ENCODE measurements at places on chromosomes 7 and 10. TPM values are rescaled to one million over a fixed set of nuclear protein-coding genes. Genes with fewer than 3 reads are reported as not detected.
A peak's percentile ranks its signal among the peaks of the same experiment; 100 is the strongest.

Gene NEUROD6
- total RNA-seq, result not detected

DNA sequence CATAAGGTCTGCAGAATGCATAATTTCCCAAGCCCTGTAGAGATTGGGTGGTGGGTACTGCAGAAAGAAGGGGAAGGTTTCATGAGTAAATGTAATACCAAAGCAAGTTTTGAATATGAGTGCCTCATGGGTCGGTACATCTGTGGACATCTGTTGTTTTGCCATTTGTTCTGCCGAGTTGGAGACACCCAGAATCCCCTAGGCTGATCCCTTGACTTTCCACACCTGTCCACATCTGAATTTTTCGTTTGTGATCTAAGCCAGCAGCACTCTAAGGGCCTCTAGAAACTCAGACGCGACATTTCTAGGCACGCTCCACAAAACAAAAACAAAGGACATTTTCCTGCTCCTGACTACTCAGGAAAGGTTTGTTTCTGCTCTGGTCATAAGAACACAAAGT is 11.7 kb upstream of the SLF2 start:
- no peak for DNase-seq

- DNase-seq, result no peak
These were observed 102.1 kb downstream of the RTKN2 start for GRCh38 chr10:62166331-62167131.

DNA sequence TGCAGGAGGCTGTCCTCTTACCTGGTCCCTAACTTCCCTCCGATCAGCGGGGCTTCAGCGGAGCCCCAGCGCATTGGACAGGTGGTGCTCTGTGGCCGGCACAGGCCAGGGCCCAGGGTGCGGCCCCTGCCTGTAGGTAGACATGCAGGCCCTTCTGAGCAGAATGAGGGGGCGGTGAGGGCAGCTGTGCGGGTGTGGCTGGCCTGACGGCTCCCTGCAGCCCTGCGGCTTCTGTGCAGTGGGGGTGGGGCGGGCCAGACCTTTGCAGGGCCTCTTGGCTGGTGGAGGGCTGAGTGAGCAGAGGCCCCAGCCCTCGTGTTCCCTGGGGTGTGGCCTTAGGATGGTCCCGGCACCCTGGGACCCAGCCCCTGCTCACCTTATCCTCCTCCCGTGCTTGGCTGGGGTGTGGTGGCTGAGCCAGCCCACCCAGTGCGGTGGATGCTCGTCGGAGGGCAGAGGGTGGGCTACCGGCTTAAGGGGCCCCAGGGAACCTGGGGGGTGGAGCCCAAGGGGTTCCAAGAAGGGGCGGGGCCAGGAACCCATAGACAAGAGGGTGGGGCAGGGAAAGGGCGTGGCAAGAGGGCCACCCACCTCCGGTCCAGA is 175.2 kb upstream of the TNRC18 start:
- peak; percentile 69 for DNase-seq

Gene CD36
- 154 TPM for total RNA-seq

Gene GOT1
- total RNA-seq, result 29.3 TPM

GRCh38 chr7:74443543-74444247 is 10.0 kb upstream of the GTF2IRD1 start:
- no peak for DNase-seq

DNA sequence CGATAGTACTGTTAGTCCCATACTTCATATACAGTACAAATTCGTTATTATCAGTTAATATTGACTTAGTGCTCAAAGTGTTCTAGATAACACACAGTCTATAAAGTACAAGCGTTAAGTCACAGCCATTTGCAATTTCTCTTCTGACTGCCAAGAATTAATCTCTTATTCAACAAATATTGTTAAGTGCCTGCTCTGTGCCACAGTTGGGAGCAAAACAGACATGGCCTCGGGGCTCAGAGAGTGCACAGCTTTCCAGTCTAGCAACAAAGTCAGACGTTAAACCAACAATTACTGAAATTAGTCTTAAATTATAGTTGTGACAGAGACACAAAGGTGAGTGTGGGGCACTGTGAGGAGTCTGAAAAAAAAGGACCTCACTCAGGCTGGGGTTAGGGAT is 113.0 kb upstream of the DPP6 start:
- DNase-seq, result no peak

Gene MYO3A
- 0.49 TPM for total RNA-seq

Gene CLDN3
- 95.0 TPM for total RNA-seq

Gene CHAT
- total RNA-seq, result not detected

GRCh38 chr7:122143376-122143750 is 686 bp downstream of the AASS start:
- peak; percentile 26 for DNase-seq

DNA sequence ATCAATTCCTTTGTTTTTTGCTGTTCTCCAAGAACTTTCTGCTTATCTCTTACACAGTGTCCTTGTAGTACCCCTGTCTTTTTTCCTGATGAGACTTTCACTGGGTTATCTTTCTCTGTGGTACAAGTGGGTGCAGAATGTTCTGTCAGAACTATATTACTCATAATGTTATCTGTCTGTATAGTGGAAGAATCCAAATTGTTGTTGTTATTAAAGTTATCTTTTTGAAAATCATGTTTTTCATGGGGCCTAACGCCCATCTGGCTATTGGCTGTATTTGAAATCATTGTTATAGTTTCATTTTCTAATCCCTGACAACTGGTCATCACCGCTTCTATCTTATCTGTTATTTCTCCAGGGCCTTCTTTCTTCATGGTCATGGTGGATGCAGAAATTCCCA is 163.0 kb upstream of the CCDC6 start:
- DNase-seq, result no peak

Gene TMEM178B
- total RNA-seq, result 1.4 TPM

- DNase-seq, result no peak
These were observed 16.1 kb upstream of the LAMB4 start for GRCh38 chr7:108146070-108146842.

GRCh38 chr7:32611201-32612099 is 116.2 kb downstream of the AVL9 start:
- no peak for DNase-seq

Data from upper lobe of left lung (tissue), 6 donors.